IPS-NIHi11 (cell line): ENCODE measurements at places on chromosomes 12 and 14.

DNA sequence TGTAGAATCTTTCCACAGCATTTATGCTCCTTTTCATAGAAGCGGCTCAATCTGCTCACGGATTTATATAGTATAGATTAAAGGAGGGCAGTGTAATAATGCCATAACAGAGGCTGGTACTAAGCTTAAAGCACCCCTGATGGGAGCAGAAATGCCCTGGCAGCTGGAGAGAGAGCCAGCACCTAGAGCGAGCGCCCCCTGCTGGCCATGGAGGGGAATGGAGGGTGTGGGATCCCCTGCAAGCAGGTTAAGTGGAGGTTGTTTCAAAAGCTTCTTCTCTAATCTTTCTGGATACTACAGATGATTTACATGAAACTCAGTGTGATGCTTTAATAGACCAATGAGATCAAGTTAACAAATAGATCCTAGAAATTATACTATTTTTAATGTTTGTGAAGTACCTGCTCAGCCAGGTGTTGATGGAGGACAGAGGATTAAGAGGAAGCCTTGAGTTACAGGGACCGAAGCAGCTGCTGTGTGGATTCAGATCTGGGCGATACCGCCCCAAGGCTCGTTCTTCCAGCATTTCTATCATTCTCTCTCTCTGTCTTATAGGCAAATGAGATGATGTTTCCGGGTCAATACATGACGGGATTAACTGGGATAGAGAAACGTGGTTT, 1519.3 kb upstream of the TMEM132C start:
- peak; percentile 21 for DNase-seq

- DNase-seq: no peak
Measured at GRCh38 chr12:100845095-100845494, 50.5 kb downstream of the ANO4 start.

GRCh38 chr14:88613552-88614010, 50.7 kb downstream of the ZC3H14 start:
- DNase-seq: no peak

- no peak for DNase-seq
Measured at GRCh38 chr14:67186172-67186768, 3.0 kb upstream of the GARIN2 start.

GRCh38 chr14:104288272-104288671, 149.9 kb downstream of the KIF26A start:
- DNase-seq: no peak

DNA sequence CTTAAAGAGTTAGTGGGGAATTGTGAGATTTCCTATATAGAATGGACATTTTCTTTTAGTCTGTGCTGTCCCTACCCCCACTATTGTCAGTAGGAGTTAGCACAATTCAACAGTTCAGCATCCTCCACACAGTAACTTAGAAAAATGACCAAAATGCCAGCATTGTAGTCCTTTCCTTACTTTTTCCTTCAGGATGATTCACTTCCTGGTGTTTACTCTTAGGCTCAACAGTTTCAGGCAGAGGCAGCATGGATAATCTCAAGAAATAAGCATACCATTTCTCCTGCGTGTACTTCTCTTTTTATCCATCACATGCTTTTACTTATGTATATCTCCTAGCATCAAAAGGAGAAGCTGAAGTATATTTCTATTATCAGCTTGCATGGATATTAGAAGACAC, 683.4 kb downstream of the SLC16A7 start:
- no peak for DNase-seq

DNA sequence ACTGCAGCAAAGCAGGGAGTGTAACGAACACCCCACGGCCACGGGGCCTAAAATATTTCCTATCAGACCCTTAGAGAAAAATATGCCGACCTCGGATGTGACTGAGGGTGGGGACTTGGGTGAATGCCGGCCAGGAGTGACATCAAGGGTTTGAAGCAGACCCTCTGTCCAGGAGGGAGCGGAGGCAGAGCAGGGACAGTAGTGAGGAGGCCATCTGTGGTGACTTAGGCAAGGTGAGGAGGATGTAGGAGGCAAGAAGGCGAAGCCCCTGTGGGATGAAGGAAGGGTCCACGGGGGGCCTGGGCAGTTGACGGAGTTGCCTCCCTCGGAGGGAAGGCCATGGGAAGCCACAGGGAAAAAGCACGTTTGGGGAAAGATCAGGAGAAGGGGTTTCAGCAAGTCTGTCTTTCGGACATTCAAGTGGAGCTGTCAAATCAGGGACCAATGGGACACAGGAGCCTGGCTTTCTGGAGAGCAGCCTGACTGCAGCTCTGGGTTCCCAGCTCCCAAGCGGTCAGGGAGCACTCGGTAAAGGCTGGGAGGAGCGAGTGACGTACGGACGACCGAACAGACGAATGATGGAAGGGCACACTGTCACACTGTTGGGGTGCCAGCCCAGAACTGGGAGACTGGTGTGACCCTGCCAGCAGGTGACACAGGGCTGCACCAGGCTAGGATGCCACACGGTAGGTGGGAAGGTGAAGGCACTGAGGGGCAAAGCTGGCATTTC, 74.3 kb downstream of the MOK start:
- DNase-seq: no peak

DNA sequence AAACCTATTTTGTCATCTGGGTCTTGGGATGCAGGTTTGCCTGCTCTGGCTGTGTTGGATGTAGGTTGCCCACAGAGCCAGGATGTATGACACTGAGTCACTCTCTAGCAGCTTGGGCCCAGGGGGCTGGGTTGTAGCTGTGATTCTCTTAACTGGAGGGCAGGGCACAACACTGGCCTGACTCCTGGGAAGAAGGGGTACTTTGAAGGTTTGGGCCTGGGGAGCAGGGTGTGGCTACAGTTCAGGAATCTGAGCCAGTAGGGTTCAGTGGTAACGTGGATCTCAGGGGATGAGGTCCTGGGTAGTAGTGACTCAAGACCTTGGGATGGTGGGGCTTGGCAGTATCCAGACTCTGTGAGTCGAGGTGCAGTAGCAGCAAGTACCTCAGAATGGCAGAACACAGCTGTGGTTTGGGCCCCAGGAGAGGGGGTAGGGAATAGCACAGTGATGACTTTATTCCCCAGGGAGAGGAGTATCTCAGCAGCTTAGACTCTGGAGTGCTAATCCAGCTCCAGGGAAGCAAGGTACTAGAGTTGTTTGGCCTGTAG, 25.7 kb downstream of the TBC1D15 start:
- DNase-seq: peak; percentile 6

- peak; percentile 68 for DNase-seq
Measured at GRCh38 chr12:71439613-71440344, at the start of gene LGR5. Gene LGR5 (plus strand): TSS chr12:71439798. CDS start chr12:71440081, 283 bp downstream.

GRCh38 chr12:50991291-50991690, 34.9 kb downstream of the SLC11A2 start:
- DNase-seq: no peak

GRCh38 chr12:22882559-22882958, 257.6 kb downstream of the ETNK1 start:
- DNase-seq: no peak

DNA sequence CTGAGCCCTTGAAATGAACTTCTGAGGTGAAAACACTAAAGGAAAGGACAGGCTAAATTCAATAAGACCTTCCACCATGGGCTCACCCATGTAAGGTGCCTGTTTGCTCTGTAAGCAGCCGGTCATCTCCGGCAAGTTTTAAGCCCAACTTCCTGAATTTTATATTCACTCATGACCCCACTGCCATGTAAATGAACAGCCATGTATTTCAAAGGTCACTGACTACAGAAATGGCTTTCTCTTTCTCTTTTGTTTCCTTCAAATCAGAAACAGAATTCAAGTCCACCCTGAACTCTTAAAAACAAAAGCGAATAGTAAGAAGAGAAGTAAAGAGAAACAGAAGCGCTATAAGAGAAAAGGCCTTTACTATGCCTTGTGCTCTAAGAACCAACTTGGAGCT, 61.7 kb upstream of the OVCH1 start:
- no peak for DNase-seq

- DNase-seq: no peak
Measured at GRCh38 chr14:74904635-74905503, 18.2 kb downstream of the RPS6KL1 start.

DNA sequence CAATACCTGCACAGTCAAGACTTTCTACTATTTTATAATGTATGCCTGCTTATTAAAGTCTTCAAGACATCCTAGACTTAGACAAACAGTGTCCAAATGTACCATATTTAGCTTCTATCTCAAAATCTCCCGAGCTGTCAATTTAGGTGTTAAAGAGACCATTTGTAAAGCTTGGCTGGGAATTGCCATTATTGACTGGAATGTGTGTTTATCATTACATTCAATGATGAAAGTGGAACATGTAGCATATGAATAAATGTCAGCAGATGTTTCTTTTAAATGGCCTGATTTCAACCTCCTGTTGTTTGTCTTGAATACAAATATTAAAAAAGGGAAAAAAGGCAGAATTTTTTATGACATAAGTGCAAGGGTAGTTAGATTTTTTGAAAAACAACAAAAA, 572.3 kb downstream of the PRKD1 start:
- DNase-seq: no peak

DNA sequence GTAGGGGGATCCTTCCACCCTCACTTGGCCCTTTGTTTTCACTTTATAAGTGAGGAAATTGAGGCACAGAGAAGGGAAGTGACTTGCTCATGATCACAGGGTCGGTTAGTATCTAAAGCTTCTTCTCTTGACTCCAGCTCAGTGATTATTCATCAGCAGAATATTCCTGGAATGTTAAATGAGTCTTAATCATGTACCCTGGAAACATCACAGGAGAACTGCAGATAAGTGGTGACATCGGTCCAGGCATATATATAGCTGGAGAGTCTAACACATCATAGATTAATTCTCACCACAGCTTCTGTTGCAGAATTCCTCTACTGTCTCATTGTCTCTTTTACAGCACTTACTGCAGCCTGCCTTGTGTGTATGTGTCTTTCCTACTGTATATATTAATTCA, 69.9 kb downstream of the PAH start:
- no peak for DNase-seq

GRCh38 chr12:113092607-113093408, 36.3 kb downstream of the DTX1 start:
- peak; percentile 93 for DNase-seq

- no peak for DNase-seq
Measured at GRCh38 chr14:70935135-70935534, 27.9 kb downstream of the PCNX1 start.

- no peak for DNase-seq
Measured at GRCh38 chr12:105674871-105675699, 344.6 kb downstream of the C12orf75 start.

DNA sequence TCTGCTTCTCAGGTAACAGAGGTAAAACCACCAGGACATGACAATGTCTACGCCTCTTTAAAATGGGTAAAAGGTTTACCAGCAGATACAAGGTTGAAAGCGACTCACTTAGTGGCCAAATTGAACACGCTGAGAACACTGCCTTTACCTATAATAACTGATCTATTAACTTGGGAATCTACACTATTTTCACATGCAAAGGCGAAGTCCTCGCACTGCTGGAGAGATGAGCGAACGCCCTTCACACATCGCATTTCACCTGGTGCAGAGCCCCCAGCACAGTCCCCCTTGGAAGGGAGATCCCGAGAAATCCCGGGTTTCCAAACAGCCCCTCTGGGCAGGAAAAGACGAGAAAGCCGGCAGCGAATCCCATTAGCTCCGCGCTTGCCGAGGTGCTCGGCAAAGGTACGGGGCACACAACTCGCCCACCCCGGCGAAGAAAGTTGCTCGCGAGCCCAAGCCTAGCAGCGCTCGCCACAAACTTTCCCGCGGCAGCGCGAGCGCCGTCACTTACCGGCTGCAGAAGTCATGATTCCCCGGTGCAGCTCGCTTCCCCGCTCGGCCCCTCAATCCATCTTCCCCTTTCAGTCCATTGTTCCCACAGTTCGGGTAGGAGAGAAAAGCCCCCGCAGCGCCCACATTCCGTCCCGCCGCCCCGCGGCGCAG, 423 bp downstream of the FGD6 start:
- peak; percentile 23 for DNase-seq

GRCh38 chr12:119673634-119674033, 5.7 kb downstream of the PRKAB1 start:
- no peak for DNase-seq

DNA sequence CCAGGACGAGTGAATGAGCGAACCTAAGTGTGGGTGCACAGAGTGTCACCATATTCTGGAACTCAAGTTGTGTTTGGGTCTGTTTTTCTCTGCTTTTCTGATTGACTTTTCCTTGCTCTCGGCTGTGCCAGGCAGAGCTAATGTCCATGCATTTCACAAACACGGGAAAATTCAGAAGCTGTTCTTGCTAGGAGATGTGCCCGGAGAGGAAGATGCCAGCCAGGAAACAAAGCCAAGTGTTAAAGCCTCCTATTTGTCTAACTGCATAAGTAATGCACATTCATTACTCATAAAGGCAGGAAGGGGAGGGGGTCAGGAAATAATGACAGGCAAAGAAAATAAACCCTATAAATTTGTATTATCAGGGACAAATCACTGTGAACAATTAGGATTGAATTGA, 250.4 kb upstream of the SFSWAP start:
- no peak for DNase-seq

GRCh38 chr14:91229743-91230200, 14.7 kb downstream of the GPR68 start:
- DNase-seq: no peak

- peak; percentile 76 for DNase-seq
Measured at GRCh38 chr14:103136388-103137271, 13.4 kb downstream of the TNFAIP2 start.

- peak; percentile 46 for DNase-seq
Measured at GRCh38 chr12:95859344-95859816, 628 bp downstream of the SNRPF start.

DNA sequence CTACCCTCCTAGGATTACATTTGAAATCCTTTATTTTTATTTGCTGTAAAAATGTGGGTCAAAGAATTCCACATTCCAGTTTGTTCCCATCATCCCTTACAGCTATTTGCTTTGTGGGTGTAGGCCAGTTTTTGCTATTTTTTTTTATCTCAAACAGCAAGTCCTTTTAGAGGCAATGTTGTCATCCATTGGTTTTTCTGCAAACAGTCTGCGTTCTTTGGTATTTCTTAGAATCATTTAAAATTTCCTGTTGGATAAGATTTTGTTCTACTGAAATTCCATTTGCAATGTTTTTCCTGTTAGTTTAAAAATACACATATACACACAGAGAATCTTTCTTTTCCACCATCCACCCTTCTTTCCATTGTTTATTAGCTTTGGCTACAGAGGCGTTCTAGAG, 53.3 kb upstream of the STK38L start:
- no peak for DNase-seq

DNA sequence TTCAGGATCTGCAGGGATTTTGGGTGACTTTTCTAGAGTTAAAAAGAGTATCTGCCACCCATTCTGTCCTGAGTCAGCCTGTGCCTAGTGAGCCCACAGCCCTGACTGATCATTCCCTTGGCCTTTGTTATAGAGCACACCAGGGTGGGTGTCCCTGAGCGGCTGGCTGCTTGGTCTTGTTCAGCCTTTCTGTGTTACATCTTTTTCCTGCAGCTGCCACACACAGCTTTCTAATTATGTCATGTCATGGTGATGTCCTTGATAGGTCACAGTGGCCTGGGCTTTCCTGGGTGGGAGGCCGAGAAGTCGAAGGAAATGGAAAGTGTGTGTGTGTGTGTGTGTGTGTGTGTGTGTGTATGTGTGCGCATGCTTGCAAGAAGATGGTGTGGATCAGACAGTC, 293.2 kb upstream of the CRY1 start:
- no peak for DNase-seq

GRCh38 chr14:23147676-23148075, 28.6 kb upstream of the CEBPE start:
- DNase-seq: no peak

- DNase-seq: no peak
Measured at GRCh38 chr14:49920935-49921334, 28.1 kb downstream of the ARF6 start.

GRCh38 chr12:71503579-71504391, 64.2 kb downstream of the LGR5 start:
- peak; percentile 44 for DNase-seq

GRCh38 chr14:60288279-60288678, 39.3 kb downstream of the PPM1A start:
- no peak for DNase-seq
